ENCODE measurements at places on chromosomes 5 and 9.

DNA sequence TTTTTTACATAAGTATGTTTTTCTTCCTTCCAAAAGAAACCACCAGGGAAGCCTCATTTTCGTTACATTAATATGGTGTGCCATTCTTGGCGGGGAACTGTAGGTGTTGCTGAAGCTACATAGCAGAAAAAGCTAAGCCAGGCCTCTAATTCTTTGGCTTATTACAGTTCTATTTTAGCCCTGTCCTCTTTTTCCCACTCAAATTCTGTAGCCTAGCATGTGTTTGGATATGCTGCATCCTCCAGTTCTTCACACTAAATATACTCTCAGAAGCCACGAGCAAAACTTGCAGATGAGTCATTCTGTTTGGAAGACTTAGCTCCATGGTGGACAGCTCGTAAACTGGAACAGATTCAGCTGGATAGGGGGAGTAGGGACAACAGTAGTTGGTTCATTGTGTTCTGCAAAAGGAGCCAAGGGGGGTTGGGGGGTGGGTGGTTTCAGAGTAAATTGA, 369.4 kb downstream of the TMEM161B start:
- peak; percentile 0 for DNase-seq

DNA sequence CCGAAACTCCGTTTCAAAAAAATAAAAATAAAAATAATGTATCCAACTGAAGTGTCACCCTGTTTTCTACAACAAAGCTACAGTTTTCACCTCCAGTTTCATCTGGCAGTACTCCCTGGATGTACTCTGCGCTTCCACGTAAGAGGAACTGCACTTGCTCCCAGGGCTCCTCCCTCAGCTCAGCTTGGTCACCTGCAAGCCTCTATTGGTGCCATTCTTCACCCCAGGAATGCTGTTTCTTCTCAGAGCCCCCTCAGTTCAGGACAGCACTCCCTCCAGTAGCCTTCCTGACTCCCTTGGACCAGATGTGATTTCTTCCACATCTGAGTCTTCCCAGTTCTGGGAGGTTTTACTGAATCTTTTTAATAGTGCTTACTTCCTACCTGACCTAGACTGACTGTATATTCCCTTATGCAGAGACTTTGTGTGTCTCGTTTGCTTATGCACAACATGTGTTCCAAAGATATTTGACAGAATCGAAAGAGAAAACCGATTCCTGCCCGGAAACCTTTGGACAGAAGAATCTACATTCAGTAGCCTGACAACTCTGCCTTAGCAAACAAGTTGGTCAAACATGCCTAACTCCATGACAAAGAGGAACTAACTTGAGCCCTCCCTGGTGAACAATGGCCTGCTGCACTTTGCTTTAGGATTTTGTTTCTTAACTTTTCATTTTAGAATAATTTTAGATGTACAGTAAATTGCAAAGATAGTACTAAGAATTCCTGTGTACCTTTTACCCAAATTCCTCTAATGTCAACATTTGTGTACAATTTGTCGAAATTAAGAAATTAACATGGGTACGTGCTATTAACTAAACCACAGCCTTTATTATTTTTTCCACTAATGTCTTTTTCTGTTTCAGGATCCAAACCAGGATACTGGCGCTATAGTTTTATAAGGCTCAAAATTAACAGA, 814 bp downstream of the CCDC125 start:
- DNase-seq = no peak

GRCh38 chr5:61768692-61769281, 436.7 kb downstream of the ZSWIM6 start:
- DNase-seq = no peak

GRCh38 chr5:64649512-64649911, 40.8 kb upstream of the SHISAL2B start:
- DNase-seq = no peak

DNA sequence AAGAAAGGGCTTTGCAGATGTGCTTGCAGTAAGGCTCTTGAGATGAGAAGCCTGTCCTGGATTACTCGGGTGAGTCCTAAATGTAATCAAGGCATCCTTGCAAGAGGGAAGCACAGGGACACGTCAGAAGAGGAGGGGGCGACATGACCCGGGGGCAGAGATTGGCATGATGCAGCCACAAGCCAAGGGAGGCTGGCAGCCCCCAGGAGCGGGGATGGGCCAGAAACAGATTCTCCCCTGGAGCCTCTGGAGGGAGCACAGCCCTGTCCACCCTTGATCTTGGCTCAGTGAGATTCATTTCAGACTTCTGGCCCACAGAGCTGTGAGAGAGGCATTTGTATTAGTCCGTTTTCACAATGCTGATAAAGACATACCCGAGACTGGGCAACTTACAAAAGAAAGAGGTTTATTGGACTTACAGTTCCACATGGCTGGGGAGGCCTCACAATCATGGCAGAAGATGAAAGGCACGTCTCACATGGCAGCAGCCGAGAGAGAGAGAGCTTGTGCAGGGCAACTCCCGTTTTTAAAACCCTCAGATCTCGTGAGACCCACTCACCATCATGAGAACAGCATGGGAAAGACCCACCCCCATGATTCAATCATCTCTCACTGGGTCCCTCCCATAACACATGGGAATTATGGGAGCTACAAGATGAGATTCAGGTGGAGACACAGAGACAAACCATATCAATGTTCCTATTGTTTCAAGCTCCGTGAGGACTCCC, 76.1 kb downstream of the ADAMTS2 start:
- DNase-seq = no peak

DNA sequence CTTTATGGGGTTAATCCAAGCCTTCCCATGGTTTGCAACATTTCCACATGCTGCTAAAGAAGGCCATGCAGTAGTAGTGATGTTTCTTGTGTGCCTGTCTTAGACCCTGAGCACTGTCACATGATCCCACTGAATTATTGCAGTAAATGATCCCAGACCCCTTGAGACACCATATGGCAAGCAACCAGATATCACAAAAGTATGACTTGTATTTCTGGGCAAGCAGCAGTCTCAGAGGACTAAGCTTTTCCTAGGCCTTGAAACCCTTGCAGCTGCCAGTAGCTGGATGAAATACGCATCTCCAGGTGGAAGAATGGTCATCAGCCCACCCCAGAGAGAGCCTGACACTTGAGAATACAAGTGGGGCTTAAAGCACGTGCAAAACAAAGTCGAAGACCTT, 41.8 kb downstream of the CDO1 start:
- DNase-seq = peak; percentile 97

DNA sequence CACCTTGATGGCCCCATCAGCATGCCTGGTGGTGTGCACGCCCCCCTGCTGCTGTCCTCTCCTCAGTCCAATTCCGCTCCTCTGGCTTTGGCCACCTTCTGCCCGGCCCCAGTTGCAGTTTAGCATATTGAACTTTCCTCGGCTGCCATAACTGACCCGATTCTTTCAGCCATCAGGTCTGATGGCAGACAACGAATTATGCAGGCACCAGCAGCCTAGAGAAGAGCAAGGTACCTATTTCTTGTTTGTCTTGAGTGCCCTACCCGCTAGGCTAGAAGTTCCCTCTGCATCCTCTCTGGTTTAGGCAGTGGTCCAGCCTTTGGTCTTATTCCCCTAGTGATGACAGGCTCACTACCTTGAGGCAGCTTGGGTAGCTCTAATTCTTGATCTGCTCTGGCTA, 43.0 kb upstream of the SLC25A51 start:
- no peak for DNase-seq

- no peak for DNase-seq
Observed at GRCh38 chr5:133334796-133335639, 277.3 kb downstream of the FSTL4 start.
